NCI-H187 (cell line): ENCODE measurements at places on chromosomes 11 and 22.

DNA sequence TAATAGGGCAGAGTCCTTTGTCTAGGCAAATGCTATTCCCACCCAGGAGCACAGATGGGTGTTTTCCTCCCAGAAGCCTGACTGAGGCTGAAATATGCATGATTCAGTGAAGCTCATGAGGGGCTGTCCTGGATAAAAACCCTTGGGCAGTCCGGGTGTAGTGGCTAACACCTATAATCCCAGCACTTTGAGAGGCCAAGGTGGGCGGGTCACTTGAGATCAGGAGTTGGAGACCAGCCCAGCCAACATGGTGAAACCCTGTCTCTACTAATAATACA, 48.6 kb upstream of the LMO2 start:
- no peak for DNase-seq

- DNase-seq, result no peak
Observed at GRCh38 chr22:26825960-26826935, 168.9 kb downstream of the MIAT start.

DNA sequence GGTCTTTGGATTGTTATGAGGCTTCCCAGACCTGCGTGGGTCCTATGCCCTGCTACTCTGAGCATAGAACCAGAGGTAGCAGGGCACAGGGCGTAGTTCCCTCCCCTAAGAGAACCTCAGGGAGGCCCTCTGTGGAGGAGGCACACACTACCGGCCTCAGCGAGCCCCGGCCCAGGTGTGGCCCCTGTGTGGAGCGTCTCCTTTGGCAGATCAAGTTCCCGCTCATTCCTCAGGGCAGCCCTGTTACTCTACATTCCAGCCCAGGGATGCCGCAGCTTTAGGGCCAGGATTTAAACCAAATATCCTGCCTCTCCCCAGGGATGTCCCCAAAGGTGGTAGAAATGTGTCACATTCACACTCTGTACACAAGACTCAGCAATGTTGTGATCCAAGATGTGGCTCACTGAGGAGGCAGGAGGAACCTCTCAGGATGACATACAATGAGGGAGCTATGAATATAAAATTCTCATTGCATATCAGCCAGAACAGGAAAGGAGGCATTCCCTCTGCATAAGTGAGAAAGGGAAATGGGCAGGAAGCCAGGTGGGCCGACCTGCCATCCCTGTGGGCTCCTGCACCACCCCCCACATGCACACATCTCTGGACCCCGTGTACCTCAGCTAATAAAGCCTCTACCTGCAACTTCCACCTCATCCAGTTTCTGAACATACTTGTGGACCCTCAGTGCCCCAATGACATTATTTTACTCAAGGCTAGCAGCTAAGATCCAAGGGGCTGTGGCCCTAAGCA, 131.9 kb upstream of the TEAD1 start:
- DNase-seq, result no peak

DNA sequence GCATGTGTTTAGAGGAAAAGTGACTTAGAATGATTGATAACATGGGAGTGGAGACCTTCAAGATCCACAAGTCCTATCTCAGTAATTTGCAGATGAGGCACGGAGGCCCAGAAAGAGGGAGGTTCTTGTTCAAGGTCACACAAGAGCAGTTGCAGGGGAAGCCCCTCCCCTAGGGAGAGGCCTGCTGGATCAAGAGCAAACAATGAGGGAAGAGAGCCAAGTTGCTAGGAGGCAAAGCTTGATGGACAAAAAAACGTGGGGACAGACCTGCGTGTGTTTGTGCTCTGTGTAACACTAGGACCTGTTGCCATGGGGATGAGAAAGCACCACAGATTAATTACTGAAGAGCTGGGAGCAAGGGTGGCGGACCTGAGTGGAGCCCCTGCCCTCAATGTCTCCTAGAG, 6.4 kb upstream of the MFRP start:
- DNase-seq, result no peak

DNA sequence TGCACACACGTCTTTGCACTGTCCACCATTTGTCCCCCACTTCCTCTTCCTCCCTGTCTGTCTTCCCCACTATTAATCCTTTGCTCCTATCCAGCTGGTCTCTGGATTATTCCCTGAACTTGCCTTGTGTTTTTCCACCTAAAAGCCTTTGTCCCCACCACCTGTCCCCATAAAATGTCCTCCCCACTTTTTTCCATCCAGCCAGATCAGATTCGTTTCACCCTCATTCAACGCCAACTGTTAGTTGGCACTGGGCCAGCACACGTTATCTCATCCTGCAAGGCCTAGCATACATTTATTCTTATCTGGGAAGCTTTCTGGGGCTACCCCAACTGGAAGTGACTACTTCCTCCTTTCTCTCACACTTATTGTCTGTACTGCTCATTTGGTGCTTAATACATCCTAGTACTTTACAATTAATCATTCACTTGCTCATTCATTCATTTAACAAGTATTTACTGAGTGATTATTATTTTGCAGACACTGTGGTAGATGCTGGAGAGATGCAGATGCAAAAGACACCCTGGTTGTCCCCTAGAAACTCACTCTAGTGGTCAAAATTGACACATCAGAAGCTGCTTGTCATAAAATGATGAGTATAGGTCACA, 96.2 kb downstream of the RASSF10 start:
- no peak for DNase-seq

- DNase-seq, result no peak
Observed at GRCh38 chr22:28892175-28892731, 8.9 kb downstream of the ZNRF3 start.

- DNase-seq, result no peak
Observed at GRCh38 chr11:43994196-43994595, 51.8 kb downstream of the C11orf96 start.

GRCh38 chr11:43243927-43244326, 67.9 kb upstream of the API5 start:
- DNase-seq, result no peak
